ENCODE measurements at places on chromosomes 6 and 20. TPM values are rescaled to one million over a fixed set of nuclear protein-coding genes. Genes with fewer than 3 reads are reported as not detected.

The HLA-DOB gene
- total RNA-seq = not detected

The ULBP1 gene
- 0.43 TPM for total RNA-seq

The PM20D2 gene
- 20.7 TPM for total RNA-seq

The DZANK1 gene
- total RNA-seq = 0.93 TPM

The TFAP2A gene
- 2.9 TPM for total RNA-seq

The FOXF2 gene
- not detected for total RNA-seq

All from thoracic aorta endothelial cell (primary cell).